ENCODE measurements at places on chromosomes 2 and 18.

GRCh38 chr2:83016343-83017110 is 1442.6 kb downstream of the SUCLG1 start:
- DNase-seq, result no peak

DNA sequence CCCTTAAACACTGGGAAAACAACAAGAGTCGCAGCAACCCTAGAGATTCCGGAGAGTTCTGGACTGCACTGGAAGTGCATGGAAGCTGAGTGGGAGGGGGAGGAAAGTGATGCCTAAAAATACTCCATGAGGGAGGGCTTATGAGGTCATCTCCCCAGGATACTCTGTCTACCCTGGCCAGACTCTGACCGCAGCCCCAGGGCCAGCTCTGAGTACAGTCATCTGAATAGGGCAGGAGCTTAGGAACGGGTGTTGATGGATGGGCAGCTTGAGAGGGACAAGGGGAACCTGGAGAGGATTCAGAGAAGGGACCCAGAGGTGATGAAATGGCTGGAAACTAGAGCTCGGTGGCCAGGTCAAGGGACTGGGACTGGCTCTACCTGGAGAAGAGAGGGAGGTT is 79.3 kb upstream of the IGFBP5 start:
- no peak for DNase-seq

DNA sequence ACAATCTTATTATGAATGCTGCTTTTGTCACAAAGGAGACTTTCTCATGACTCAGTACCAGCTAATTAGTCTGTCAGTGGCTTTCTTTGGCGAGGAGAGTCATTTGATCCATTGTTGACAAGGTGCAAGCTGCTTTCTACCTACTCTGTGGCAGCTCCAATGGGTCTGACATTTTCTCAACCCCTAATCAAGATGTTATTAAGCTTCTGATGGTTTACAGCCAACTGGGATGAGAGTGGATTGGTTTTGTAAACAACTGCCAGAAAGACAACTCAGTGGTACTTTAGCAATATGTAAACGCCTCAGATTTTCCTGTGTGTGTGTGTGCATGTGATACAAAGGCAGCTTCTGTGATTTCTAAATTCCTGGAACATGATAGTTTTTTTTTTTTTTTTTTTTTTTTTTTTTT is 8.2 kb upstream of the CLIP4 start:
- no peak for DNase-seq

DNA sequence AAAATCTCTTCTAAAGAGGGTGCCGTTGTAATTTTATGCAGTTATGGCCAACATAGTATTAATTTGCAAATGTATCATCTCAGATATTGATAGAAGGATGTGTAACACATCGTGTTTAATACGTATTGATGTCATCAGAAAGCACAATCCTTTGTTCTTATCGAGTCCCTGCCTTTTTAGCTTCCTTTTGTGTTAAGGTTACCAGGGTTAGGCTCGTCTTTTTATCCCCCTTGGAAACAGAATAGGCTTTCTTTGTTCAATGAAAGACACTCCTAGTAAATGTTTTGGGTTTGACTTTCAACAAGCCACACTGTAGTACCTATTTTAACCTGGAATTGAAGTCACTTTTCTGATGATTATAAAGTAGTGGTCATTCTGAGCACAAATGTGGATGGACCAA is 136.2 kb downstream of the WDR7 start:
- DNase-seq, result no peak

GRCh38 chr18:32478317-32478716 is 7.6 kb upstream of the GAREM1 start:
- no peak for DNase-seq

GRCh38 chr2:20148923-20149702 is 75.8 kb downstream of the SDC1 start:
- DNase-seq, result no peak

- no peak for DNase-seq
These were observed 358.4 kb upstream of the SALL3 start for GRCh38 chr18:78621141-78621755.

GRCh38 chr18:80181642-80182461 is 65.5 kb downstream of the PARD6G start:
- no peak for DNase-seq

GRCh38 chr2:2788076-2788475 is 457.0 kb upstream of the MYT1L start:
- DNase-seq, result no peak

DNA sequence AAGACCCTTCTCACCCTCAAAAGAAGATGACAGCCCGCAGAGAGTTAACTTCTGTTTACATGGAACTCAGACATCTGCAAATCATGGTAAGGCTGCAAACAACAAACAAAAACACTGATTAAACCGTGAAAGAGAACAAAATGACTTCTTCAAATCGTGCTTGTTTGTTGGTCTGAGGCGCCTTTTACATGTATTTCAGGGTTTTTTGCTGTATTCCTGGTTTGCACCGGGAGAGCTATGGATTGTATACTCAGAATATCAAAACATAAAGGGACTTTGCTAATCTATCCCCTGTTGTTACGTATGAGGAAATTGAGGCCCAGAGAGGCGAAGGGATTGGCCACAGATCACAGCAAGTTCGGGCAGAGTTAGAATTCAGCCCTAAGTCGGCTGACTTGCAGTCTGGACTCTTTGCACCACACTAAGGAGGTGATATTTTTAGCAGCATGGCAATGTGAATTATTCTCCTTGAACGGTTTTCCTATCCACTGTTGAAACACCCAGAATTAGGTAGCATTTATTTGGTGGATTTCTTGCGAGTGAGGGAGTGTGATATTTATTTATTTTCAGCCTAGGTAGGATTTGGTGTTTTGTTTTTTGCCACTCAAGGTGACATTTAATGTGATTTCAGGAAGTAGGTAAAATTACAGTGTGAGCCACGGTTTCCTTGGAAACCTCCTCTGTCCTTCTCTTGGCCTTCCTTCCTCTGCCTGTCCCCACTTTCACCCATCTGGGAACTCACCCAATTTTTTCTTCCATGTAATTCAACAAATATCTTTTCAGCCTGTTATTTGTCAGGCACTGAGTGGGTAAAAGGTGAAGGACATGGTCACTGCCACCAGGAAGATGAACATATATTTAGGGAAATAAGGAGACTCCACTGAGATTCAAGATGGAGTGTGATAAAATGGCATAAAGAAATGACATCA is 980 bp upstream of the PDE6D start:
- peak; percentile 67 for DNase-seq

DNA sequence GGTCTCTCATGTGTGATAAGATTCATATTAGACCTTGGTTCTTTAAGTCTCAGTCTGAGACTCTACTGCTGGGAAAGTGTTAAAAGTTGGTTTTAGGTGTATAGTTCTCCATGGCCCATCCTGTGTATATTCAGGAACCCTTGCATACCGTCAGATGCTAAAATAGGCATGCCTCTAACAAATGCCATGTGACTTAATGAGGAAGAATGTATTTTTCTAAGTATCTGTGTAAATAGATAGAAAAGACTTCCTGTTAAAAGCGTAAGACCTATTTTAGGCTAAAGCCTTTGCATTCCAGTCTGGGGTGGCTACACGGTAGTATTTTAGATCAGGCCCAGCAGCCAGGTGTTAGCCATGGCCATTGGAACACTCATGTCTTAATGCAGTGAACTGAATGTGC is 73.3 kb downstream of the RHBDD1 start:
- no peak for DNase-seq

GRCh38 chr2:112217854-112218253 is 37.0 kb downstream of the ZC3H8 start:
- DNase-seq, result no peak

DNA sequence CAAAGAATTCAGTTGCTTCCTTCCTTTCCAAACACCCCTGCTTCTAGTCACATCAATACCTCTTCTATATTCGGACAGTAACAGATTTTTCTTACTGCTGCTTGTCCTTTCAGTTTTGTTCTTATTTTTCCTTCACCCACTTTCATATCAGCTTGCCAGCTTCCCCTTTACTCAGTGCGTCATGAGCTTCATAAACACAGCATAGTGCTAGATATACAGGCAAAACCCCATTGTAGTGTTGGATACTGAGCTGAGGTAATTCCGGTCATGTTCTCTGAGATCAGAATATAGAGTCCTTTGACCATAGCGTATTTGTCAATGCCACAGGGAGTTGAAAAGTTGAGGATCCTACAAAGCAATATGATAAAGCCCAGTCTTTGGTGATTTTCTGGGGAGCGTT is 2.4 kb downstream of the FARP2 start:
- no peak for DNase-seq

DNA sequence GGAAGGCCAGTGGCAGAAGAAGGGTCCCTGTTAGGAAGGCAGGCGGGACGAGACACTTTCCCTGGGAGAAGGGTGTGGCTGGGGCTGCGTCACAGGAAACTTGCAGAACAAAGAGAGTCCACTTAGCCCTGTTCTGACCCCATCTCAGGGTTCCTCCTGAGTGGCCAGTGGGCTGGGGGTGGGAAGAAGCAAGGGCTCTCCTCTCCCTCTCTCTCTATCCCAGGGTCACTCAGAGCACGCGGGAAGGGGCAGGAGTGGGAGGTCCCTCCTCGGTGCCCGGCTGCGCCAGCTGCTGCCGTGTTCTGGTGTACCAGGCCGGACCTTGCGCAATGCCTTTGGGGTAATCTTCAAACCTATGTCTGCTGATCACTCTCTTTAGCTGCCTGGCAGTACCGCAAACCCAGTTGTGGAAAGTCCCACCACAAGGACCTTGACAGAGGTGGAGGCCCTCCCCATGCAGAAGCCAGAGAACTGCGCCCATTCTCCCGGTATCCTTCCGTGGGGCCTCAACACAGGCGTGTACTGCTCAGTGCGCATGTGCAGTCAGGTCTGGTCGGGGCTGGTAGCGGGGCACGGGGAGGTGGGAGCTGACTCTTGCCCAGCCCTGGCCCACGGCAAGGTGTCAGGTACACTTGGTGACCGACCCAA is 47.8 kb upstream of the ST3GAL5 start:
- no peak for DNase-seq

DNA sequence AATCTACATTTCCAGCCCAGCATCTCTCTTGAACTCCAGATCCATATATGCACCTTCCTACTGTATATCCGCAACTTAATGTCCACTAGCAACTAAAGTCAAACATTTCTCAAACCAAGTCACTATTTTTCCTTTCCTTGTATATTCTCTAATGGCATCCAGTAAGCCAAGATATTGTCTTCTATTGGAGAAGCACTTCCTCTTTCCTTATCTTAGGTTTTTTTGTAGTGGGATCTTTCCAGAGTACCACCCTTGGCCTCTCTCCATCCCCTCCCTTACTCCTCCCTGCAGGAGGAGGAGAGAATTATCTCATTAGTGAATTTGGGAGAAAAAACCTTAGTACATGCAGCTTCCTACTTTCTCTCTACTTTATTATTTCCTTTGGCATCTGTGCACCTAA is 8.7 kb upstream of the DYNC1I2 start:
- DNase-seq, result no peak

DNA sequence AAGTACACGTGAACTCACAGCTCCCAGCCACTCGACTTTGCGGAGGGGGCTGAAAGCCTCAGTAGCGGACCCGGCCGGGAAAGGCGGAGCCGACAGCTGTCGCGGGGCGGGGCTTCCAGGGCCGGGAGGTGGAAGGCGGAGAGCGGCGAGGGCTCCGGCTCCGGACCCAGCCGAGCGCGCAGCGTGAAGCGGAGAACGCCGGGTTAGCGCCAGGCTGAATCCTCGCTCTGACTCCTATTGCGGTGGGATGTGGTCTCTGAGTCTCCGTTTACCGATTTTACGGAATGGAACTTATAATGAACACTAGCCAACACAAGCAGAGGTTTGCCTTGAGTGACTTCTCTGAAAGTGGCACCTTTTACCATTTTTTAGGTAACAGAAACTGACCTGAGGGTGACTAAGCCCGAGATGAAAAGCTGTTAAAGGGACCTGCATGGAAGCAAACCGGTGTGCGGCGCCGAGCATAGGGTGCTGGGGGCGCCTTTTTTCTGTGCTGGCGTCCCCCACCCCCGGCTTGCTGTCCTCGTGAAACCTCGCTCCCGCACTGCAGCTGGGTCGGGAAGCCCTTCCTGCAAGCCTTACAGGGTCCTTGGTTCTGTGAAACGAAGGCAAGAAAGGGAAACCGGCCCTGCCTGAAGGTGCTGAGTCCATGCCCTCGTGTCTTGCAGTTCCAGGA is 72.9 kb downstream of the EN1 start:
- peak; percentile 13 for DNase-seq

GRCh38 chr2:95359501-95359930 is 43.0 kb upstream of the FAHD2A start:
- no peak for DNase-seq

DNA sequence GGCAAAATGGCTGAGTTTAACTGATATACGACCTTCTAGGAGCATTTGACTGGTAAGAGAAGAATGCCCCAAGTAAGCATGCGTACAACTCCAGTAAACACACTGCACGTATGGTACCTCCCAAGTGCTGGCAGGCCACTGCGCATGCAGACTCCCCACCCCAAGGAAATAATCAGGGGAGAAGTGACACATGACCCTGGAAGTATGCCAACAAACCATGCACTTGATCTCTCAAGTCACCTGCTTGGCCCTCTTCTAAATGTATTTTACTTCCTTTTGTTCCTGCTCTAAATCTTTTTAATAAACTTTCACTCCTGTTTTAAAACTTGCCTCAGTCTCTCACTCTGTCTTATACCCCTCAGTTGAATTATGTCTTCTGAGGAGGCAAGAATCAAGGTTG is 129.8 kb upstream of the COL5A2 start:
- no peak for DNase-seq

DNA sequence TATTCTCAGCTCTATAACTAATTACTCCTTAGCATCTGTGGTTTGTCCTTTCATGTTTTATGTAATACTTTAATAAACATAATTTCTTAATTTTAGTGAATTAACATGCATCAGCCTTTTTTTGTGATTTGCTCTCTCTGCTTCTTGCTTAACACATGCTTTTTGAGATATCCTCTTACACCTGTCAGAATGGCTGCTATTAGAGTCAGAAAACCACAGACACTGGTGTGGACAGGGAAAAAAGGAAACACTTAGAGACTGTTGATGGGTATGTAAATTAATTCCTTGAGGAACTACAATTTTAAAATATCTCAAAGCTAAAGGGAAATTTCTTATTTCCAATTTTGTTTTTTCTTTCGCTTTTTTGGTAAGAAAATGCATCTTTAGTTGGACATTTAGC is 549.0 kb downstream of the ZNF804A start:
- DNase-seq, result no peak

DNA sequence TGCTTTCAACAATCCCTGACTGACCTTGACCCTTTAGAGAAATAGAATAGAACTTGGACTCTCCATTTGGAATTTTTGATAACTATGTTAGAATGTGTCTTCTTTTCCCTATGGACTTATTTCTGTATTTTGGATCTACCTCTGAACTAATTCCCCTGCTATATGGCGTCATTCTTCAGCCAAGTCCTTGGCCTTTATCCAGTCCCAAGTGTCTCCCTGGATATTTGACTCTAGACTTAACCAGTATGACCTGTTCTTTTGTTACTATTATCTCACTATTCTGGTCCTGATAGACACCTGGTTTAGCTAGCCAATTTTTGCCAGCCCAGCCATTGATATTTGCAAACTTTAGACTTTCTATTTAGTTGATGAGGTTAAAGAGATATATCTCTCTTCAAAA is 186.8 kb downstream of the KCNS3 start:
- DNase-seq, result no peak

DNA sequence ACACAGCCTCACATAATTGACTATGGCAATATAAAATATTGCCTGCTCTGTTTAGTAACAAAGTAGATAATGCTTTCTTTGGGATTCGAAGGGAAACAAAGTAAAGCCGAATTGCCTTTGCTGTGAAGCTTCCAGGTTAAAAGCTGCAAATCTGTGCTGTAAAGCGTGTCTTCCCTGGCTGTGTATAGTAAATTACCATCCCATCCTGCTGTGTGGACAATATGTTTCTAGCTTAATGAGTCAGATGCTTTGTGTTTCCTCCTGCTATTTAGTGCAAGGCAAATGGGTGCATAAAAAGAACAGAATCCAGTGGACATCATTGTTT is 265.1 kb downstream of the SOCS6 start:
- no peak for DNase-seq
